ENCODE measurements at places on chromosomes 4 and X.
A peak's percentile ranks its signal among the peaks of the same experiment; 100 is the strongest.

DNA sequence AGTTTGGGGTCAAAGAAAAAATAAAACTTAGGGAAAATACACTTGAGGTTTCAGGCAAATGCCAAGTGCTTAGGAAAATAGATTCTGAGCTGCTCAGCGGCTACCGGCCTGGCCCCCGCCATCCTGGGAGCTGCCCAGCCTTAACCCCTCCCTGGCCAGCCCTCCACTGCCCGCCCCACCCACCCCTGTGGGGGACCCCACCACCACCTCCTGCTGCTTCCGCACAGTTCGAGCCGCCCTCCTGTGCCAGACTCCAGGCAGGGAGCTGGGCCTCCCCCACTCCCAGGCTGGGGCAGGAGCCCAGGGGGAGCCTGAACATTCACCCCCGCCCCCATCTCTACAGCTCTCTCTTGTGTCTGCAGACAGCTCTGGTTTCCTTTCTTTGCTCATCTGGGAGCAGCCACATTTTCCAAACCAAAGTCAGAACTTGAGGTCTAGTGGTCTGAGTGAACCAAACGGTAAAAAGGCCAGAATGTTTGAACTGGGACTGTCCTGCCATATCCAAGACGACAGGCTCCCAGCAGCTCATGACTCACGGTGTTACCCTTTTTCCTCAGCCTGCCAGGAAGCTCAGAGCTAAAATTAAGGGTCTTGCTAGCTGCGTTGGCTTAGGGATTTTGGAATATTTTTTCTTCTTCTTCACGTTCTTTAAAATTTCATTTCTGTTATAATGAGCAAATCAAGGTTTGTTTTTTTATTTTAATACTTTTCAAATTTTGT, 4.7 kb upstream of the FGFR3 start:
- DNase-seq: no peak

DNA sequence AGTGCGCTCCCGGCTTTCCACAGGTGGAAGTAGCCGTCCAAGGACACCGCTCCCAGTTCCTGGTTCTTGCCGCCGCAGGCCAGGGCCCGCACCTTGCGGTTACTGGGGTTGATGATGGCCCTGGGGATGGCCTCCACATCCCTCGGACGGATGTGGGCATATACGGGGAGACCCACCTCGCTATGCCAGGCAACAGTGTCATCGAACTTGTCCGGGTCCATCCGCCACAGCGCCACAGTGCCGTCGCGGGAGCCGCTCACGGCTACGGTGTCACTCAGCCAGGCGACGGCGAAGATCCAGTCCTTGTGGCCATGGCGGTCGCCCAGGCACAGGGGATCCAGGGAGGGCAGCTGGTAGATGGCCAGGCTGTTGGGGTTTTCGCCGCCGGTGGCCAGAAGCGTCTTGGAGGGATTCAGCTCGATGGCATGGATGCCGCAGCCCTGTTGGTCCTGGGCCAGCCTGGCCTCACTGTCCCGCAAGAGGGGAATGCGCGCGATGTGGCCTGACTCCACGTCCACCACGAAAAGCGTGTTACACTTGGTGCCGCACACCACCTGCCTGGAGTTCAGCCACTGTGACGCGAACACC, 795 bp downstream of the DCAF12L1 start:
- DNase-seq: no peak

- DNase-seq: no peak
Observed at GRCh38 chrX:21837056-21837455, 2.4 kb upstream of the MBTPS2 start.

DNA sequence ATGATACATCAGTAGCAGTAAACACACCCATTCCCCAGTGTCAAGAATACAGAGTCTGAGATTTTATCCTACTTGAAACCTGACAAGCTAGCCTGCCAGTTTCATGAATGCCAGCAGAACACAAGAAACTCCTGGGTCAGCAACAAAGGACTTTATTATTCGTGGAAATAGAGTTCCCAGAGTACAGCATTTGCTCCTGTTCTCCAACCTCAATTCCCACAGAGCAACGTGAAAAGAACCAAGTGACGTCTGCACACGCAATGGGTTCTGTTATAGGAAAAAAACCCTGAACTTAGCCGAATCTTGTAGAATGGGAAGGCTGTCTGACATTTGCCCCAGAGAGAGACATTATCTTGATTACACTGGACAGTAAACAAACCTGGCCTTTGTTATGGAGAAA, 23.3 kb upstream of the INTU start:
- no peak for DNase-seq

GRCh38 chr4:136810626-136811025, 721.7 kb downstream of the PCDH18 start:
- no peak for DNase-seq

DNA sequence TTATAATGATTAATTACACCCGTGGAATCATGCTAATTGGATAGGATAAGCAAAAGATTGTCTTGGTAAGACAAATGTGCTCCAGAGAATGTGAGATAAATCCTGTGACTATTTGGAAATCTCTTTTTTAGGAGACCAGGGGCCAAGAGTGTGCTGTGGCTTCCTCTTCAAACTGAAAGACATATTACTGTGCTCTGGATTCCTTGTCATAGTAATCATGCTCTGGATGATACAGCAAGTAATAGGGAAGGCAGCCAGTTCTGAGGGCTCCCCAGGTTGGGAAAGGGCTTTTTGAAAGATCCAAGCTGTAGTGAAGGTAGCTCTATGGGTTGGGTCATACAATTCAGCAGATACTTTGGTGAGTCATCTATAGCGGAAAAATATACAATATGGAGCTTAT, 600.5 kb downstream of the PCDH18 start:
- no peak for DNase-seq

DNA sequence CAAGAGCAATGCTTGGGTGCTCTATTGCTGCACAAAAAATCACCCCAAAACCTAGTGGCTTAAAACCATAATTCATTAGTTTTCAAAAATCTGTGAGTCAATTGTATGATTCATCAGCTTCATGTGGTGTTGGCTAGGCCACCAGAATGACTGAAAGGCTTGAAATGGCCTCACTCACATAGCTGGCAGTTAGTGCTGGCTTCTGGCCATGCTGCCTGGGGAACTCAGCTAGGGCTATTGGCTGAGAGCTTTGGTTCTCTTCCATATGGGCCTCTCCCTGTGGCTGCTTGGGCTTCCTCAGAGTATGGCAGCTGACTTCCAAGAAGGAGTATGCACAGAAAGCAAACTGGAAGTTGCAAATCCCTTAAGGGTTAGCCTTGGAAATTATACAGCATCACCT, 3.1 kb upstream of the MTMR1 start:
- no peak for DNase-seq

GRCh38 chr4:88002786-88003185, 4.6 kb upstream of the PKD2 start:
- no peak for DNase-seq

- no peak for DNase-seq
Observed at GRCh38 chr4:123705419-123705818, 308.8 kb downstream of the SPRY1 start.

- DNase-seq: no peak
Observed at GRCh38 chr4:128477540-128477939, 189.9 kb upstream of the PGRMC2 start.

DNA sequence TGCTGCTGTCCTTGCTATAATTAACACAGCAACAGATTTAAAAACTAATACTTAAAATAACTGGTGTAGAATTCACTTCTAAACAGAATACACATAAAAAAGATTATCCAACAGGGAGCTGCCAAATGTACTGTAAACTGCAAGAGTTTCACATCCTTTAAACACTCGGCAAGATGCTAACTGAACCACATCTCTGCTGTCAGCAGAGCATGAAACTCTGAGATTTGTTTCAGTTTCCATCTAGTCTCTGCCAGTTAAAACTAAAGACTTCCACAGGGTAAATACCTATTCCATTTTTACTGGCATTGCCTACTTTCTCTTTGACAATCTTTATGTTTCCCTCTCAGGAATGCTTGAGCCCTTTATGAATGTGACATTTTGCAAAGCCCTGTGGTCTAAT, 127.7 kb downstream of the SLC7A11 start:
- peak; percentile 33 for DNase-seq

DNA sequence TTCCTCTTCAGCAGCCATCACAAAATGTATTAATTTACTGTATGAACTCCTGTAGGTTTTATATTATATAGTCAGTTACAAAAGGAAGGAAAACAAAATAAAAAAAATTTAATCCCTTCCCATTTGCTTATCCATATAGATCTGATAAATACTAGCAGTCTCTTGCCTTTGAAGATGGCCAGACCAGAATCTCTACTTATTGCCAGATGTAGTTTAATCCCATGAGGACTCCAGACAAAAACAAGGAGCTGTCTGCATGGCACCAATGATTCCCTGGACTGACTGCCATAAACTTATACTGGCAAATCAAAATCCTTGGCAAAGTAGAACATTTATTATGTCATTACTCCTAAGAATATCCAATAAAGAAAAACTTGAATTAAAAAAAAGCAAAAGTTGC, 223.3 kb upstream of the MAB21L2 start:
- no peak for DNase-seq

- DNase-seq: peak; percentile 10
Observed at GRCh38 chr4:73308286-73308685, 49.7 kb upstream of the ANKRD17 start.

GRCh38 chr4:25938787-25939186, 24.8 kb downstream of the SMIM20 start:
- peak; percentile 66 for DNase-seq

- no peak for DNase-seq
Observed at GRCh38 chr4:111631215-111631999, 513.8 kb upstream of the FAM241A start.

- no peak for DNase-seq
Observed at GRCh38 chrX:125883169-125883568, 282.9 kb downstream of the DCAF12L2 start.

DNA sequence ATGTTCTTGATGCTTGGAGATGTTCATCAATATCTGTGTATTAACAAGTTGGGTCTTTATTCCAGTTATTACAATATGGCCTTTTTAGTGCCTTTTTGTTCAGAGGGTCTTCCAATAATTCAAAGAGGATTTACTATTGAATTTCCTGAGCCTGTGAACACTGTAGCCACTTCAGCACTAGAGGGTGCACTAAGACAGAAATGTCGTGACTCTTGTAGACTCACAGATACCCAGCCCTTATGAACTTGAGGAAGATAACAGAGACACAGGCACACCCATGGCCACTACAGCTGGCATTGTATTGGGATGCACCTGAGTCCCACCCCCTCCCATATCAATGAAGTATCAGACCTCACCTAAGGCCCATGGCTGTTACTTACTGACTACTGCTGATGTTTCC, 54.4 kb upstream of the ACTRT1 start:
- no peak for DNase-seq

DNA sequence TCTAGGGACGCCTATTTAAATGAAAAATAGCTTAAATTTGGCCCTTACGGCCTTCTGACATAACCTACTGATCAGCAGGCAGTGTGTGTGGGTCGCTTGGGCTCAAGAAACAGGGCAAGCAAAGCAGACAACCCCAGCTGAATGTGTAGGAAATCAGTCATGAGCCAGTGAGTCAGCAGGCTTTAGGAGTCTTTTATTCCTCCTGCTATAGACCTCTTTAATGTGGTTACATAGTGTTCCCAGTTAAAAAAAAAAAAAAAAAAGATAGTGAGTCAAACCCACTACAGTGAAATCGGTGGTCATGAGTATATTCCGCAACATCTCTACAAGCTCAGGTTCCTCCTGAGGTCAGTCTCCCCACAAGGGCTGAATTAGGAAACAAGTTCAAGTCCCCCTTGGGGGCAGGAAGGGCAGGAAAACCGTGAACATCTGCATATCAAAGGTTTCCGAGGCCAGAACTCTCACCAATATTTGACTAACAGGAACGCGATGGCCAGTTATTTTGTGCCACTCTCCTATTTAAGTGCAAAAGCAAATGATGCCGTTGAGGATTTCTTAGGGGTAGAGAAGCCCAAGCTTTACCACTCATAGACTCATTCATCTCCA, 32.7 kb downstream of the ACSL1 start:
- DNase-seq: no peak

GRCh38 chr4:122612540-122612939, 8.3 kb downstream of the IL21 start:
- DNase-seq: no peak

DNA sequence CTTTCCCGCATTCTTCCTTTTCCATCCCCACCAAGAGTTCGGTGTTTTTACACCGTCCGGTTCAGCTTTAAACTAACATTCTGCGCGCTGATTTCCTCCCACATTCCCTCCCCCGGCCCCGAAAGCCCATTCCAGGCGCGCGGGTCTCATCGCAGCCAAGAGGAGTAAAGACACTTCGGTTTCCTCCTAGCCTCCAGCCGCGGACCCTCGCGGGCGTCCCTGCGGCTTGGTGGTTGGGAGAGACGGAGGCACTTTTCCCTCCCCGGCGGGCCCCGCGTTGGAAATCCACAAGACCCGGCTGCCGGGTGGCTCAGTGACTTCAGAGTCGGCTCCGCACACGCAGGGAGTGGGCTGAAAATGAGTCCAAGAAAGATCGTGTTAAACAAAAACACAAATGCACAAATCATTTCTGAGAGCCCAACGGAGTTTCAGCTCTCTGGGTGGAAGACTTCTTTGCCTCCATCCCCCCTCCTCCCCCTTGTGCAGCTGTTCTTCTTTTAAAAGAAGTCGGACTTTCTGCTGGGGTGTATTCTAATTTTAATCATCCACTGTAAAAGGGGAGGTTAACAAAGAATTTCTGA, 2.0 kb upstream of the ARX start:
- no peak for DNase-seq

DNA sequence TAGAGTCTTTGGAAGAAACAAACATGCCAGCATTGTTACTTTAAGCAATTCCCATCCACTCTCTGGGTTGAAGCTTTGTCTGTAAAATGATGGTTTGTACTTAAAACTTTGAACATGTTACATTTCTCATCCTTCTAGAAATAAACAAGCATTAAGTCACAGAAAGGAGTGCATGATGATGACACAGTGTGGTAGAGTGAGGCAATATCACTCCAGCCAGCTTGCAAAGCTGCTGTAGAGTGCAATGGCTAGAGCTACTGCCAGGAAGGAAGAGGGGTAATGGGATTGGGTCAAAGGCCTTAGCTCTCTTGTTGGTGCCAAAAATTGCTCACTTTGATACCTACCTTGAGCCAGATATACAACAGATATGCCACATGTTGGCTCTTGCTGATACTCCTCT, 12.3 kb upstream of the ENOX2 start:
- DNase-seq: no peak

DNA sequence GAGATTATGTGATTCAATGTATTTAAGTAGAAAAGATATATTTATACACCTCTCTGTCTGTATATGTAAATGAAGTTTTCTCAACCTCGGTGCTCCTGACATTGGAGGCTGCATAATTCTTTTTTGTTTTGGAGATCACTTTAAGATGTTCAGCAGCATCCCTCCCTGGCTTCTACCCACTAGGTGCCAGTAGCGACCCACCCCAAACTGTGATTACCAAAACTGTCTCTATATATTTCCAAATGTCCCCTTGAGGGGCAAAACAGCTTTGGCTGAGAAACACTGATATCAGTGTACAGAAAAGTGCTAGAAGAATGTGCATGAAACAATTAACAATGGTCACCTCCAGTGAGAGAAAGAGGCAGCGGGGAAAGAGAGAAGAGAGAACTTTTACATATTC, 51.2 kb downstream of the DCX start:
- DNase-seq: no peak

DNA sequence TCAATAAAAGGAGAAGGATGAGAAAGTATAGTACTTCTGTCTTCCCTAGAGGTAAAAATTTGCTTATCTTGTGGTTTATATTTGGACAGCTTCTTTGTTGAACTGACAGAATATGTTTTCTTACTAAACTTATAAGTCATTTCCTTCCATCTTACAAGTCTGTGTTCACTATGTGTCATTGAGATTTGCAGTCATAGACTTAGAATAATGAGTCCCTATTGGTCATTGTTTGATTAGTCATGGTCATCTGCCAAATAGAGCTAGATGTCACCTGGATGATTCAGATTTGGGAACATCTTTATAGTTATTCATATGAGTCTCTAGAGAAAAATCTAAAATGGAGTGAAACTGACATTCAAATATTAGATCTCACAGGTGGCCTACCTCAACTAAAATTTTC, 51.5 kb downstream of the SPATA18 start:
- DNase-seq: no peak

Data from GM20000 (cell line).